ENCODE measurements at places on chromosomes 11 and 22. TPM values are rescaled to one million over a fixed set of nuclear protein-coding genes. Genes with fewer than 3 reads are reported as not detected.

The SYT8 gene
- total RNA-seq = not detected

DNA sequence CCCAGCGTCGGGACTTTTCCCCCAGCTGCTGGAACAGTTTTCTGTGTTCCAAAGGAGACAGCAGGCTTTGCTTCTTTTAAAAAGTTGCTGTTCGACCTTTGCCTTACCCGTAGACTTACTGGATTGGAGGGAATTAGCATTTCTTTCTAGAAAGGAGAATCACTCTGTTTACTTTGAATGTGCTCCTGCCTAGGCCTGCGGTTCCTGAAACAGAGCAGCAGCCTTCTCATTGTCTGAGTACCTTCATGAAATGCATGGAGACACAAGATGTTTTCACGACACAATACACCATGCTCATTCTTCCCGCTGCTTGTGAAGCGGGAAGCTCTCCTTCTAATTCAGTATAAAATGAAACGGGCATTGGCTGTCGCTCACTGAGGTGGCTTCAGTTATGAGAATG is 196.2 kb downstream of the TBC1D22A start:
- H3K36me3 ChIP-seq = no peaks in the 10 kb centered on the region
- no peak for DNase-seq
- H3K4me3 ChIP-seq = no peak overlapping the region
- H3K27me3 ChIP-seq = no peaks in the 10 kb centered on the region
- no peak overlapping the region for H3K27ac ChIP-seq

The TESMIN gene
- 45.2 TPM for total RNA-seq

The SYT7 gene
- 7.0 TPM for total RNA-seq

The MS4A4E gene
- total RNA-seq = not detected

GRCh38 chr11:67307545-67308001 is 4.2 kb downstream of the SSH3 start:
- no peak for DNase-seq
- H3K27ac ChIP-seq = no peak overlapping the region
- H3K4me1 ChIP-seq = no peaks in the 10 kb centered on the region
- H3K36me3 ChIP-seq = peaks cover 23% of the 10 kb centered on the region
- no peaks in the 10 kb centered on the region for H3K27me3 ChIP-seq
